Upper lobe of right lung (tissue), 1 donor: ENCODE measurements at places on chromosomes 2 and 18. TPM values are rescaled to one million over a fixed set of nuclear protein-coding genes. Genes with fewer than 3 reads are reported as not detected.

DNA sequence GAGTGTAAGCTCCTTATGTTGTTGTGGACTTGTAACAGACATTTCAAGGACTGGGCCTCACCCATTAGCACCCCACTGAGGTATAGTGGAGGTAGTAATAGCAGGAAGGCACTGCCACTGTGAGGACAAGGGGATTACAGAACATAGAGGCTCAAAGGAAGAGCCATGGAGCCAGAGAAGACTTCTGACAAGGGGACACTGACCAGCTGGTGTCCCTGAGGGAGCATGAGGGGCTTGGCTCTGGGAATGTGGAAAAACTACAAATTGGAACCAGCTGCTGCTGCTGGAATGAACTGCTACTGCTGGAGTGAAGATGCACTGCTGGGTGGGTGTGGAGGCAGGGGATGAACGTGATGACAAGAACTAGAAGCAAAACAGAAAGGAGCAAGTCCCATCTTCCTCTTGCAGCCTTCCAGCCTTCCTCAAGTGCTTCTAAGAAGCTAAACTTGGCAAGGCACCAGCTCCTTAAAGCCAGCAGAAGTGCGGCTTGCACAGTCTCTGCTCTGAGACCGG is 167.3 kb upstream of the NOSTRIN start:
- H3K4me1 ChIP-seq, result peaks cover 12% of the 10 kb centered on the region
- H3K27me3 ChIP-seq, result no peaks in the 10 kb centered on the region
- H3K36me3 ChIP-seq, result no peaks in the 10 kb centered on the region
- no peak for DNase-seq
- H3K27ac ChIP-seq, result no peak overlapping the region

DNA sequence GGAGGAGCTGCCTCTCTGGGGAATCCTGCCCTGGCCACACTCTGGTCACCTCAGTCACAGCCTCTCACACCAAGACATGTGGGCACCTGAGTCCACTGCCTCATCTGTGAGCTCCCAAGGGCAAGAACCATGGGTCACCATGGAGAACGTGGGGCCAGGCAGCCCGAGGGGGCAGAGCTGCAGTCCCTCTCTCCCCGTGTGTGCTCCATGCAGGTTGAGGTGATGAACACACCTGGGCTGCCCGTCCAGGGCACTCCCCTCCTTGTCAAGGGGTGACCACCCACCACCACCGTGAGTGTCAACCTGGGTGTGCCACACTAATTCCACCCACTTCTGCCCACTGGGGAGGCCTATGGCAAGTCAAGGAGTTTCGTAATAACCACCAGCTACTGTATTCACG is 159.6 kb upstream of the RAB6C start:
- no peak overlapping the region for H3K4me3 ChIP-seq
- DNase-seq, result no peak
- no peaks in the 10 kb centered on the region for H3K27me3 ChIP-seq
- no peaks in the 10 kb centered on the region for H3K4me1 ChIP-seq
- H3K36me3 ChIP-seq, result no peaks in the 10 kb centered on the region

GRCh38 chr2:17851731-17852585 is 26.5 kb upstream of the KCNS3 start:
- H3K27me3 ChIP-seq, result no peaks in the 10 kb centered on the region
- H3K27ac ChIP-seq, result no peak overlapping the region
- no peaks in the 10 kb centered on the region for H3K4me1 ChIP-seq
- no peak overlapping the region for H3K4me3 ChIP-seq
- no peaks in the 10 kb centered on the region for H3K36me3 ChIP-seq

DNA sequence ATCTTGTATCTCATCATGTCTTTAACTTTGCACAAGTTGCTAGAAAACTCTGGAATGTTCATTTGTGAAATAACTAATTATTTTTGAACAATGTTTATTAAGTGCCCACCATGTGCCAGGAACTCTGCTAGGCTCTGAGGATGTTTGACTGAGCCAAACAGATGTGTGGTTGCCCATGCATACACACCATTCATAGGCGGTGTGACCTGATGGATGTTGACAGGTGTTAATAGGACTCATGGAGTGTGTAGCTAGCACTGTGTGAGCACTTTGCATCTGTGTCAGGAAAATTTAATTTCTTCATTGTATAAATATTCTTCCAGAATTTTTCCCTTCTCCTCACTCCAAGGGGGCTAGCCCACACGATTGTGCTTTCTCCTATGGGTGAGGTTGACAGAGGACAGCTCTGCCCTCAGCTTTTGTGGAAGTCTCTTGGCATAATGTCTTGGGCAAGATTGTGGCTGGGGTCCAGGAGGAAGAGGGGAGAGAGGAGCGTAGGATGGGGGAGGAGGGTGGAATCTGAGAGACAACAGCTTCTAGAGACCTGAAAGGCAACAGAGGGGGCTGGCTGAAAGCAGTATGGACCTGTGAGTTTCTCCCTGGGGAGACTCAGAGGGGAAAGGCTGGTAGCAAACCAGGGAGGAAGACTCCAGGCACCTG is 214.6 kb upstream of the CXCR4 start:
- no peaks in the 10 kb centered on the region for H3K36me3 ChIP-seq
- no peaks in the 10 kb centered on the region for H3K27me3 ChIP-seq
- no peak overlapping the region for H3K27ac ChIP-seq
- H3K4me1 ChIP-seq, result no peaks in the 10 kb centered on the region
- no peak overlapping the region for H3K4me3 ChIP-seq

DNA sequence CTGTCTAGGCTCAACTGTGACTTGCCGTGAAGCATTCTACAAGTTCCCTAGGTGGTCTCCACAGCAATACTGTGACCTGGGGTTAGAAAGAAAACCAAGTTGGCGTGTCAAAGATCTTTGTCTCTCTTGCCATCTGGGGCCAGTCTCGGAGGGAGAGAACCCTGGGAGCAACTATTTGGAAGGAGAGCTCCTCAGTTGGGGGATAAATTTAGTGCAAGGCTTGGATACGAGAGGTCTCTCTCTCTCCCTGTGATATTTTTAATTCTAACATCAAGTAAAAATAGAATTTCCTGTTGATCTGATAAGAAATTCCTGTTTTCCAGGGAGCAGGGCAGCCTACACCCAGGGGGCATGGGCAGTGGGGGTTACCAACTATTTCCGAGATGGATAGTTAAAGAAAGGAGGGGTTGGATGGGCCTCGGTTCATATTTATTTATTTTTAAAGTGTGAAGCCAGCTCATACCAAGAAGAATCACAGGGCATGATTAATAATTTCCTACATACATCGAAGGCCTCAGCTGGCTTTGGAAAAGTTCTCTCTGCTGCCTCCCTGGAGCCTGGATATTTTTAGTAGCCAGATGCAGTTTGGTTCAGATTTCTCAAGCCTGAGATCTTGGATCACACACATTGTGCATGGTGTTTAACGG is 62.8 kb downstream of the EHD3 start:
- H3K4me3 ChIP-seq, result no peak overlapping the region
- DNase-seq, result no peak
- no peaks in the 10 kb centered on the region for H3K27me3 ChIP-seq
- peak overlapping the region; percentile 39 for H3K27ac ChIP-seq
- peaks cover 8% of the 10 kb centered on the region for H3K4me1 ChIP-seq

- DNase-seq, result no peak
- no peaks in the 10 kb centered on the region for H3K27me3 ChIP-seq
- H3K27ac ChIP-seq, result peak overlapping the region; percentile 33
- peaks cover 11% of the 10 kb centered on the region for H3K4me1 ChIP-seq
- peaks cover 14% of the 10 kb centered on the region for H3K36me3 ChIP-seq
- H3K4me3 ChIP-seq, result no peak overlapping the region
Measured at GRCh38 chr2:218501665-218502064, 66.5 kb downstream of the USP37 start.

DNA sequence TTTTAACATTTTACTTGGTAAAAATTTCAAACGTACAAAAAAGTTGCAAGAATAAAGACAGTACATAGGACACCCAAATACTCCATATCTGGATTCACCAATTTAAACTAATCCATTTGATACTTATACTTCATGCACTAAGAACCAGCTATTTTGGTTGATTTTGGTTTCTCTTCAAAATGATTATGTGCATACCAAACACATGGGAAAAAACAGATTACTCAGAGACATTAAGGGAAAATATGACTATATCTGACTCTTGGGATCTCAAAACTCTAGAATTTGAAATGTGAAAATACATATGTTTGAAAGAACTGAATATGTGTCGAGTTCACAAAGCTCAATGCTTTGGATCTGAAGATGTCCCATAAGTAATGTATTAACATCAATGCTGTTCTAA is 15.5 kb upstream of the MALL start:
- H3K4me1 ChIP-seq, result no peaks in the 10 kb centered on the region
- H3K36me3 ChIP-seq, result no peaks in the 10 kb centered on the region
- H3K27me3 ChIP-seq, result no peaks in the 10 kb centered on the region
- no peak overlapping the region for H3K4me3 ChIP-seq

DNA sequence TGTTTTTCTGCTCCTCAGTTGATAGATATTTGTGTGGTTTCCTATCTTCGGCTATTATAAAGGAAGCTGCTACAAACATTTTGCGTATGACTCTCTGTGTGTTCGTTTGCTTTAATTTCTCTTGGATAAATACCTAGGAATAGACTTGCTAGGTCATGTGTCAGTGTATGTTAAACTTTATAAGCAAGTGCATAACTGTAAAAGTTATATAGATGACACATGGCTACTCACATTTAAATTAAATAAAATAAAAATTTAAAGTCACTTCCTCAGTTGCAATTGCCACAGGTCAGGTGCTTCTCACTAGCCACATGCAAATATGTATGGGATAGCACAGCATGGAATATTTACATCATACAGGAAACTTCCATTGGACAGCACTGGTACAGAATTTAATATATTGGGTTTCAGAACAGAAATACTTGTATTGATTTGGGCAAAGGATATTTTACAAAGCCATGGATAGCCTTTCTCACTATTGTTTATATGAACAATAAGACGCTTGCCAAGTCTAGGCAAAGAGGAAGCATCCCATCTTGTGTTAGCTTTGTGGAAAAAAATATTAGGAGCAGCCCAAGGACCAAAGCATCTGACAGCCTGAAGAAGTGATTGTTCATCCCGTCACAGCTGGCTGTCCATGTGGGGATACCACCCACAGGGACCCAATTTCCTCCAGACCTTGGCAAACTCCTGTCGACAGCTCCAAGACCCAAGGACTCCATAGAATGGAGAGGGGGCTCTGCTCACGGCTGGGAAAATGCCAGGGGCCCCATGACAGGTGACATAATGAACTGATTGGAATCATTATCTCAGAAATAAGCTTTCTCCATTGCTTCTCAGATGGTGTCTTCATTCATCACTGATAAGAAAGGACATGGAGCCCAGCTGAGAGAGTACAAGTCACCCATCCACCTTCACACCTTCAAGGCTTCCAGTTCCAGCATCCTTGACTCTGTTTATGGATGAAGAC is 196.7 kb downstream of the SH3BP4 start:
- no peaks in the 10 kb centered on the region for H3K27me3 ChIP-seq
- DNase-seq, result no peak

DNA sequence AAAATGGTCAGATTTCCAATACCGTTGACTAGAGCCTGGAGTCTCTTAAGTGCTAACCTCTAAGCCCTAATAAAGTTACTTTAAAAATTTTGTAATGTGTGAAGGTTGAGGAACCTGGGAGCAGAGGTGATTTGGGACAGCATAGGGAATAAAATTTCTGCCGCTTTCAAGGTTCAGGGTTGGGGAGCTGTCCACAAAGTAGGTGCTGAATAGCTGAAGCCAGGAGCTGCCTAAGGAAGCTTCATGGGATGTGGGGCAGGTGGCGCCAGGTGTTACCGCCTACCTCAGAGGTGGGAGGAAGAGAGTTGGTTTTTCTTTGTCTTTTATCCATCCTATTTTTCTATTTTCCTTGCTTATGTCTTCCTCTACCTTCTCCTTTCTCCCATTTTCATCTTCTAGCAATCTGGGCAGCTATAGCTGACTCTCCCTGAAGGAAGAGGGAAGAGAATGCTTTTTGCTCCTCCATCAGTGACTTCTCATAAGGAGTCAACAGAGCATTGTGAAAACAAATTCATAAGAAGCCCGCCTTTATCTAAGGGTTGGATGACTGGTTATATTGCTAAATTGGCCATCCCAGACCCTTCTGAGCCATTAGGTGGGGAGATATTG is 178.7 kb downstream of the CLIP4 start:
- H3K4me1 ChIP-seq, result no peaks in the 10 kb centered on the region
- H3K27ac ChIP-seq, result no peak overlapping the region
- DNase-seq, result peak; percentile 18

GRCh38 chr2:67755156-67755882 is 307.5 kb downstream of the C1D start:
- no peak overlapping the region for H3K27ac ChIP-seq
- no peak for DNase-seq
- H3K27me3 ChIP-seq, result no peaks in the 10 kb centered on the region
- no peak overlapping the region for H3K4me3 ChIP-seq

- H3K27me3 ChIP-seq, result no peaks in the 10 kb centered on the region
- no peak overlapping the region for H3K27ac ChIP-seq
- no peak for DNase-seq
- H3K4me1 ChIP-seq, result no peaks in the 10 kb centered on the region
Measured at GRCh38 chr2:170733798-170734600, 18.9 kb downstream of the SP5 start.

DNA sequence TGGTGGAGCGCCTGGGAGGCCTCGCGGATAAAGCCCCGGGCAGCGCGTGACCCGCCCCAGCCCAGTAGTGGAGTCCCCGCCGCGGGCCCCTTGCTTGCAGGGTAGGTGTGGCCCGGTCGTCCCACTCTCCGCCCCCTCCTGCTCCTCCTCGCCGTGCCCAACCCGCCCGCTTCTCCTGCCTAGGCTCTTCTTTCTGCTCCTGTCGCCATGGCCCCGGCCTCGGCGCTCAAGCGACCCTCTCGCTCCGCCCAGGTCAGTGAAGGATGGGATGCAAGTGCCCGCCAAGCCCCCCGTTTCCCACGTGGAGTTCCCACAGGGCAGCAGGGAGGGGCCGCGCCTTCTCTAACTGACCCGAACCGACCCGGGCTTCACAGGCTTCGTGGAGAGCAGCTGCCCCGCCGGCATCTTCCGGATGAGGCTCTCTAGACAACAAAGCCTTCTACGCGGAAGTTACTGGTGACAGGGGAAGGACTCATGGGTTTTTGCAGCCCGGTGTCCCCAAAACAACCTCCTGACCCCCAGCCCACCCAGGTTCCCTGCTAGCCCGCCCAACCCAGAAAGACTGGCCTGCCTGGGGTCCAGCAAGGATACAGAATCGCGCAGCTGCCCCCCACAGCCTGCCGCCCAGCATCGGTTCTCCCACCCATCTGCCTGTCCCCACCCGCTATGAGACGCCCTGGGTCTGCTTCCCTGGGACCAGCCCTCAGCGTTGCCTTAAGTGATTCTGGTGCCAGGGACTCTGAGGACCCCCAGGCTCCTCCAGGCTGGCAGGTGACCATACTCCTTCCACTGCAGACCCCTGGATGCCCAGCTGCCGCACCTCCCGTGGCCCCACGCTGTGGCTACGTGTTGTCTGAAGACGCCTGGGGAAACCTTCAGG is 32.8 kb downstream of the TTC32 start:
- H3K4me1 ChIP-seq, result no peaks in the 10 kb centered on the region
- H3K27ac ChIP-seq, result peak overlapping the region; percentile 36
- peak overlapping the region; percentile 52 for H3K4me3 ChIP-seq
- peak; percentile 74 for DNase-seq
- no peaks in the 10 kb centered on the region for H3K36me3 ChIP-seq
- H3K27me3 ChIP-seq, result no peaks in the 10 kb centered on the region

GRCh38 chr2:238415036-238415764 is 11.5 kb upstream of the ASB1 start:
- no peak overlapping the region for H3K4me3 ChIP-seq
- H3K27me3 ChIP-seq, result no peaks in the 10 kb centered on the region
- H3K27ac ChIP-seq, result no peak overlapping the region
- H3K4me1 ChIP-seq, result no peaks in the 10 kb centered on the region
- DNase-seq, result no peak

HAAO gene
- total RNA-seq, result 6.4 TPM

TRIM43 gene
- total RNA-seq, result not detected

ZNF521 gene
- 25.0 TPM for total RNA-seq

IL36A gene
- total RNA-seq, result not detected

B3GNT7 gene
- total RNA-seq, result 53.5 TPM

SLC11A1 gene
- 302 TPM for total RNA-seq

LYPD1 gene
- 1.2 TPM for total RNA-seq

SCYGR4 gene
- total RNA-seq, result not detected

OTOF gene
- 0.69 TPM for total RNA-seq

RFTN2 gene
- 12.3 TPM for total RNA-seq
